ENCODE measurements at places on chromosomes 1 and 21.

GRCh38 chr1:222043444-222044292 is 301.8 kb upstream of the DUSP10 start:
- no peak for DNase-seq

DNA sequence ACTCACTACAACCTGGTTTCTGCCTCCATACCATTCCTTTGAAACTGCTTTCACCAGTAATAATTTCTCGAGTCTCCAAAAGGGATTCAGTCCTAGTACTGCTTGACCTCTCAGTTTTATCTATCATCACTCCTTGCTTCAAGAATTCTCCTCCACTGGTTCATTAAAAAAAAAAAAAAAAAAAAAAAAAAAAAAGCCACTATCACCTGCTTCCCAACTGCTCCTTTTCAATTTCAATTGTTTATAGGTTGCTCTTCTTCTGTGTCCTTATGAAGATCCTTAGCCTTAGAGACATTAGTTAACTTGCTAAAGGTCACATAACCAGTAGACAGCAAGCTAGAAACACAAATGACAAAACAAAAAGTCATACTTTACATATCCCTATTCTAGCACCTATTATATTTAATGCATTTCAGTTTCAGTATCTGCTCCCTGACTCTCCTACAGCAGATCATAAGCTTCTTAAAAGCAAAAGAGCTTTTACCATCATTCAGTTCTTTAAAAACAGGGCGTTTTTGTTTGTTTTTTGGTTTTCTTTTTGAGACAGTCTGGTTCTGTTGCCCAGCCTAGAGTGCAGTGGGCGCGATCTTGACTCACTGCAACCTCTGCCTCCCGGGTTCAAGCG is 7.1 kb downstream of the NRDC start:
- DNase-seq, result no peak

GRCh38 chr1:215786997-215787396 is 219.9 kb downstream of the KCTD3 start:
- no peak for DNase-seq

DNA sequence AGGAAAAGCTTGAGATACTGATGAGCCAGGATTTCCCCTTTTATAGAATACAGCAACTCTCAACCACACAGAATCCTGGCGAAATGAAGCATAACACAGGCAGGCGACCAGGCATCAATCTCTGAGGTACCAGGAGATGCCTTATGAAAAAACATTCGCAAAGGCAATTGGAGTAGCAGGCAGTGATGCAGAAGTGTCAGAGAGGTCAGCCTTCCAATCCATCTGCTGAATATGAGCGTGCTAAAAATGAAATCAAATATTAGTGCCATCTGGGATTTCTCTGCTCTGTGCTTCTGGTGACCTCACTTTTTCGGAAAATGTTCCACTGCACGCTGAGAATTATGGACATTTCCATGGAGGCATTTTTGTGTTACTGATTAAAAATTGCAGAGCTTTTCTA is 258.8 kb downstream of the VAV3 start:
- no peak for DNase-seq

DNA sequence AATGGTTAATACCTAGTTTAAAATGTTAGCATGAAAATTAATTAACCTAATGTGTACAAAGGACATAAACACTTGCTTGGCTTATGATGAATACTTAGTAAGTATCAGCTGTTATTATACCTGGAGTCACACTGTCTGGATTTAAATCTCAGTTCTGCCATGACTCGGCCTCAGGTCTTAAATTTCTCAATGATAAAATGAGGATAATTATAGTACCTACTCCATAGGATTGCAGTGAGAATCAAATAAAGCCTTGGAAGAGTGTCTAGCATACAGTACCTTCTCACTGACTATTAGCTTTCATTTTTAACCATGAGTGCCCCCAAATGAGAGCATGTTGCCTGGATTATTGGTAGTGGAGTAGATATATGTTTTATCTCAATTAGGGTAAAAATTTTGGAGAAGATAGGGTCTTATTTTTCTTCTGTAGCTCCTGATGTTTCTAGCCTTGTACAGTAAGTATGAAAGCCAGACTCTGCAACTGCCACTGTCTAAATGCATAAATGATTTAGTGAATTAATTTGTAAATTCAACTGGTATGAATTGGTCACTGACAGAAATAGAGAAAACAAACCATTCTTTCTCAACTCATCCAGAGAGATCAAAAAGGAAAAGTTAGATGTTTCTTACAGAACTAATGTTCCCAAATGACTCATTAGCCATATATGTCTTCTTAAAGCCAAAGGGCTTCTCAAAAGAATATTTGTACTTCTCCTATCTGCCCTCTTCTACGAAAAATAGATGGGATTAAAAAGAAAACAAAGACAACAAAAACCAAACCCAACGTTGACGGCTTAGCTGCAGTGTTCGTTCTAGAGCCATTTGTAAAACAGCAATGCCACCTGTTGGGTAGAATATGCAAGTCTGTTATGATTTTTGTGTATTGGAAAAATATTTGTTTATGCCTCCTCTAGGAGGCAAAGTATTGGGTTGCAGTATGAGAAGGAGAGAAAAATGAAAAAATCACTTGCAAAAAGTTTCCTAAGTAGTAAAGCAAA is 53.8 kb upstream of the MROH9 start:
- DNase-seq, result peak; percentile 68

DNA sequence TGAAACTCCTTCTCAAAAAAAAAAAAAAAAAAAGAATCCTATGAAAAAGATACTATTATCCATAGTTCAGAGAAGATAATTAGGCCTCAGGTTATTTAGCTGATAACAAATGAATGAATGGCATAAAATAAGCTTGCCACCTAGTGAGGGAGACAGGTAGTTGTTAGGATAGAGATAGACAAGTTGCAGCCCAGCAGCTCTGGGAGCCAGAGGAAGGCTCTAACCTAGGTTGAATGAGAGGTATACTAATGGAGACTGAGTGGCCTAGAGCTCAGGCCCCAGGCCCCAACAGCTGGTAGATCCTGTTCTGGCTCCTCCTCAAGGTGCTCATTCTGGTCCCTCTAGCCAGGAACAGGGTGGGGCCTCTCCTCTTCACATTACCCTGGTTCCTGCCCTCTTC is 20.6 kb upstream of the RSPO1 start:
- peak; percentile 16 for DNase-seq

GRCh38 chr1:223678841-223679240 is 13.3 kb upstream of the CAPN8 start:
- no peak for DNase-seq

GRCh38 chr1:227257964-227258363 is 60.3 kb downstream of the CDC42BPA start:
- DNase-seq, result no peak

Measured in T47D (cell line).